Bronchial smooth muscle cell (primary cell): ENCODE measurements at places on chromosomes 16 and 17. TPM values are rescaled to one million over a fixed set of nuclear protein-coding genes. Genes with fewer than 3 reads are reported as not detected.

Gene CHMP1A
- 89.5 and 101 TPM in 2 replicates for total RNA-seq

Gene SLC38A8
- not detected in 2 replicates for total RNA-seq

Gene ACSM3
- 0.47 and 0.69 TPM in 2 replicates for total RNA-seq

Gene HAP1
- under 0.01 and 0.26 TPM in 2 replicates for total RNA-seq

Gene KRT23
- 0.16 and 1.1 TPM in 2 replicates for total RNA-seq

Gene DYNLRB2
- total RNA-seq, result 0.32 TPM in 1 of 2 replicates, not detected in the other

Gene TMEM98
- 102 and 280 TPM in 2 replicates for total RNA-seq

Gene SEZ6
- not detected in 2 replicates for total RNA-seq

Gene NTN3
- total RNA-seq, result 1.2 and 1.4 TPM in 2 replicates

Gene KCNH6
- total RNA-seq, result not detected in 2 replicates

Gene KLHL10
- total RNA-seq, result 0.16 and 0.17 TPM in 2 replicates

Gene SLC47A1
- 0.16 TPM in 1 of 2 replicates, not detected in the other for total RNA-seq

Gene OTOP3
- total RNA-seq, result not detected in 2 replicates

Gene C16orf89
- 2.5 TPM in 1 of 2 replicates, not detected in the other for total RNA-seq

Gene GNAO1
- 0.09 TPM in 1 of 2 replicates, not detected in the other for total RNA-seq

Gene AARS1
- total RNA-seq, result 114 and 224 TPM in 2 replicates

Gene MAF
- total RNA-seq, result 7.1 and 29.0 TPM in 2 replicates

Gene PLXDC1
- 2.4 and 3.8 TPM in 2 replicates for total RNA-seq

Gene TBC1D3H
- not detected in 2 replicates for total RNA-seq

Gene ARHGAP44
- 0.95 and 1.0 TPM in 2 replicates for total RNA-seq

Gene CCDC200
- total RNA-seq, result 0.16 TPM in 1 of 2 replicates, not detected in the other

Gene SAT2
- 55.3 and 67.3 TPM in 2 replicates for total RNA-seq

Gene MMP15
- 1.2 and 1.3 TPM in 2 replicates for total RNA-seq

Gene NUPR1
- 18.9 and 60.0 TPM in 2 replicates for total RNA-seq

Gene GLIS2
- total RNA-seq, result 2.4 and 3.1 TPM in 2 replicates

Gene FAHD1
- 76.8 and 109 TPM in 2 replicates for total RNA-seq

Gene MFAP4
- total RNA-seq, result 47.1 and 105 TPM in 2 replicates

Gene FADS6
- not detected in 2 replicates for total RNA-seq

Gene MAP2K3
- total RNA-seq, result 6.8 and 13.6 TPM in 2 replicates

Gene NUDT7
- total RNA-seq, result 3.8 and 5.5 TPM in 2 replicates

Gene C16orf86
- 3.3 and 3.9 TPM in 2 replicates for total RNA-seq

Gene MPV17L
- 0.09 and 0.47 TPM in 2 replicates for total RNA-seq

Gene SPATA2L
- total RNA-seq, result 5.0 and 6.4 TPM in 2 replicates

Gene SDK2
- under 0.01 TPM in 2 replicates for total RNA-seq

Gene MYH2
- total RNA-seq, result not detected in 2 replicates

Gene SPIRE2
- total RNA-seq, result 1.5 and 1.6 TPM in 2 replicates

Gene ZNF597
- 1.1 and 1.3 TPM in 2 replicates for total RNA-seq
